ENCODE measurements at places on chromosomes 12 and 14.

DNA sequence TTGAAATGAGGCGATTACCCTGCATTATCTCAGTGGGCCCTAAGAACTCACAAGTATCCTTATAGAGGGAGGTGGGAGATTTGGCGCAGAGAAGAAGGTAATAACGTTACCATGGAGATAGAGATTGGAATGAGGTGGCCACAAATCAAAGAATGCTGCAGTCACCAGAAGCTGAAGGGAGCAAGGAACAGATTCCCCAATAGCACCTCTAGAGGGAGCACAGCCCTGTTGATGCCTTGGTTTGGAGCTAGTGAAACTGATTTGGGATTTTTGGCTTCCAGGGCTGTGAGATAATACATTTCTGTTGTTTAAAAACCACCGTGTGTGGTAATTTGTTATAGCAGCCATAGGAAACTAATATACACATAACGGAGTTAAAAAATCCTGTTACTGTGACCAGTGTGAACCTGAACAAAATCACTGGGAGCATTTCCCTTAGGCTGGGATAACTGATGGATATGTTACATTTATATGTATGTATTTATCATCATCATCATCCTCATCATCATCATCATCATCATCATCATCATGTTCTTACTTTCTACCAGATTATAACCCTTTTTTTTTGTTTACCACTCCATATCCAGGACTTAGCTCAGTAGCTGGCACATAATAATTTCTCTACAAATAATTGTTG lies 100.3 kb downstream of the LIN7A start:
- DNase-seq = no peak

DNA sequence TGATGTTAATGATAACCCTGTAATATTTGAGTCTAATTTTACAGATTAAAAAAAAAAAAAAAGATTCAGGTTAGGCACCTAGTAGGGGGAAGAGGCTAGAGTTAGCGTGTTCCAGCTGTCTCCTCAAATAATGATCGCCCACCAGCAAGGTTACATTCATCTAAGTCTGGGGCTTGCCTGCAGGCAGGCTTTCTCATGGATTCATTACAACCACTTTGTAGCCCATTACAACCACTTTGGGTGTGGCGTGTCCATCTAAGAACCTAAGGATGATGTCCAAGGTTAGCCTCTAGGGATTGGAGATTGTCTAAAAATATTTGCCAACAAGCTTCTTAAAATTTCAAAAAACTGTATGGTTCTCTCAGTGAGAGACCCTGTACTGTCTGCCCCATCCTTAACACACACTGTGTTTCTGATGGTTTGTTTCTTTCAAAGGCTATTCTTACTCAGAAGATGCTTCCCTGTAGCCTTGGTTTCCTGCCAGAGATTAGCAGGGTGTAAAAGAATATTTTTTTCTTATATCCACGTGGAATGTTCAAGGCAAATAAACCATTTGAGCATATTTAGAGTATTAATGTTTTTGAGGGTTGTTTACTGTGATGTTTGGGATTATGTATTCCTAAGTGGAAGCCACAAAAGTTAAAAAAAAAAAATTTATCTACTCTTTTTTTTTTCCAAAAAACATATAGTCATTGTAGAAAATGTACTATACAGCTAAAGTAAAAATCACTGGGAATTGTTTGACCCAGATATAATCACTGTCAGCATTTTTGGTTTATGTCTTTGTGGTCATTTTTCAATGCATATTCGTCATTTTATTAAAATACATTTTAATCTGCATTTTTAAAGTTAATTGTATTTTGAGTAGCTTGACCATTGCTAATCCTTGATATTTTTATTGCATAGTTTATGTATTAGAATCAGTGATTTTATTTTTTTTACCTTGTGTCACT lies 1.7 kb downstream of the DYNC1H1 start:
- no peak for DNase-seq

DNA sequence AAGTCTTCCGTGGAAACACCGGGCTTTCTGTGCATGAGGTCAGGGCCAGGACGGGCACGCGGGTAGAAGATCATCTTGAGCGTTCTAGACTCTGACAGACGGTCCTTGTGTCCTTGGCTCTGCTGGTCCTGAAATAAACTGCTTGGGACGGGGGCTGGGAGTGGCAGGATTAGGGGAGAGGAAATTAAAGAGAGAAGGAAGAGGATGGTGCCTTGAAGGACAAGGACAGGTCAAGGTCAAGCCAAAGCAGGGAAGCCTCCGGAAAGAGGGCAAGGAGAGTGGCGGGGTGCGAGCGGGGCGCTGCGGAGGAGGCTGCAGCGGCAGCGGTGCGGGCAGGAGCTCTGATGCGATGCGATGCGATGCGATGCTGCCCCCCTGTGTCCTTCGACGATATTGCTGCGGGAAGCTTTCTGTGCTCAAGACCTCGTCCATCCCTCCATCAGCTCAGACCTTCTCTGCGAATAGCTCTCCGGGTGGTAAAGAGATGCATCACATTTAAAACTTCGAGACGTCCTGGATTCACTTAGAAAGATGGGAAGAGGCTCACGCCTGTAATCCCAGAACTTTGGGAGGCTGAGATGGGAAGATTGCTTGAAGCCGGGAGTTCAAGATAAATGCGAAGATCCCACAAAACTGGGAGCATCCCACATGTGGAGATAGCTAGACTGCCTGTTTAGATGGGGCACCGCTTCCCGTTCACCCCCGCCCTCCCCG lies 110.1 kb upstream of the TMEM132D start:
- DNase-seq = no peak

GRCh38 chr12:123929946-123930583 lies 42.6 kb downstream of the CCDC92 start:
- peak; percentile 45 for DNase-seq

GRCh38 chr14:89422181-89422951 lies 5.3 kb upstream of the FOXN3 start:
- DNase-seq = no peak

- DNase-seq = no peak
Observed at GRCh38 chr12:111858778-111859177, 16.8 kb downstream of the MAPKAPK5 start.

GRCh38 chr14:75201087-75201486 lies 24.7 kb upstream of the TMED10 start:
- no peak for DNase-seq

DNA sequence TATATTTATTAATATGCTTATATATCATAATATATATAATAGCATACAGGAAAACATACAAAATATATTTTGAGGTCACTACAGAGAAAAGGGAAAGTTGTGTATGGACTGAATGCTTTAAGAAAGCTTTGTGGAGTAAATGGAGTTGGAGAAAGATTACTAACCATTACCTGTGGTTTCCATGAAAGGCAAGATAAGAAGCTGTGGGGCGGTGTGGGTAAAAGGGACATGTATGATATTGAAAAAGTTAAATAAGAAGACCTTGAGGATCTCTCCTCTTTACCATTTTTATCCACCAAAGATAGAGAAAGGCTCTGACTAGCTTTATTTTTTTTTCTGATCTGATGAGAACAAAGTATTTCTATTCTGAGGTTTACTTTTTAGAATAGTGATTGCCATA lies 404.4 kb downstream of the TRHDE start:
- no peak for DNase-seq

GRCh38 chr12:31233061-31233730 lies 92.8 kb downstream of the SINHCAF start:
- DNase-seq = no peak

GRCh38 chr12:7485095-7485494 lies 18.5 kb downstream of the CD163 start:
- DNase-seq = no peak

GRCh38 chr14:65092349-65092748 lies 10.0 kb downstream of the MAX start:
- DNase-seq = no peak

GRCh38 chr12:95882080-95882479 lies 23.3 kb downstream of the SNRPF start:
- DNase-seq = no peak

Measured in ascending aorta (tissue), 2 donors.